Smooth muscle cell of the brain vasculature (primary cell): ENCODE measurements at places on chromosomes 4 and X.

DNA sequence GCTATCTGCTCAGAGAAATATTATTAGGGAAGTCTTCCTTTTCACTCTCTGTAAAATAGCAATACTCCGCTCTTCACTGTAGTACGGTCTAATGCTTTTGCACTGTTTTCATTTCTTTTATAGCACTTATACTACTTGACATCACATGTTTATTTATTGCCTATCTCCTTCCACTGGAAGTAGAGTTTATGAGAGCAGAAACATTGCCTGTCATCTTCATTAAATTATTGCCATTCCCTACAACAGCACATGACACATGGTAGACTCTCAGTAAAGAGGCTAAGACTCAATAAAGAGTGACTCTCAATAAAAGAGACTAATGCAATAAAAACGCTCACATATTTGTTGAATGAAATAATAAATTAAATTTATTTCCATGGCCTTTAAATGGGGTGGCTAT, 241.3 kb upstream of the MAGEC2 start:
- DNase-seq: no peak

GRCh38 chrX:68989456-68989855, 160.6 kb downstream of the EFNB1 start:
- DNase-seq: no peak

DNA sequence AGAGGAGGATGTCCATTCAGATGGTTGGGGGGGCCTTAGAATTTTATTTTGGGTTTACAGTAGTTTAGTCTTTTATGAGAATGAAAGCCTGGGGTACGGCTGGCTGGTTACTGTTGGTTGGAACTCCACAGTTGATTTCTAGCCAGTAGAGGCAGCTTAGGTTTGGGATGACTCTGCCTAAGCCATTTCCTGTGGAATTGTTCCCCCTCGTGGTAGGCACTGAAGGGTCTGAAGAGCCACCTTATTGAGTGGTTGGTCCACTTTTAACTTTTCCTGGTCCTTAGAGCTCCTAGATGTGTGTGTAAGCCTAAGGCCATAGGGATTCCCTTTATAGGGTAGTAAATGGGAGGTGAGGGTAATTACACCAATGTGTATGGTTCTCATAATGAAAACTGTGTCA, 19.7 kb downstream of the SPIN3 start:
- DNase-seq: no peak

DNA sequence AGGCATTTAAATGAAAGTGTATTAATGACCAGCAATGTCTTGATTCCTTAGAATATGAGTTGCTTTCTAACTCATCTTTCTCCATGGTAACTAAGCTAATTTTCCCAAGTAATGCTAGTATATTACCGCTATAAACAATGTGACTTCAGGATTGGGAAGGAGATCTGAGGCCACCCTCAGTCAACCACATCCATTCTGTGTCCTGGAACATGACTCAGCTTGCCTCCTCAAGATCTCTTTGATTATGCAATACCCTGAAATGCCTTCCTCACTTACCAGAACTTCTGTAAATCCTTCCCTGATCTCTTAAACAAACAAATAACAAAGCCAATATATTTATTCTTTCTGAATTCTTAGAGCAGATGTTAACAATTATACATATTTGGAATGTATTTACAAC, 1495.5 kb downstream of the PCDH18 start:
- DNase-seq: peak; percentile 18

- DNase-seq: no peak
Measured at GRCh38 chr4:135185256-135185655, 983.7 kb upstream of the PABPC4L start.

- DNase-seq: no peak
Measured at GRCh38 chr4:136687118-136687517, 845.2 kb downstream of the PCDH18 start.

DNA sequence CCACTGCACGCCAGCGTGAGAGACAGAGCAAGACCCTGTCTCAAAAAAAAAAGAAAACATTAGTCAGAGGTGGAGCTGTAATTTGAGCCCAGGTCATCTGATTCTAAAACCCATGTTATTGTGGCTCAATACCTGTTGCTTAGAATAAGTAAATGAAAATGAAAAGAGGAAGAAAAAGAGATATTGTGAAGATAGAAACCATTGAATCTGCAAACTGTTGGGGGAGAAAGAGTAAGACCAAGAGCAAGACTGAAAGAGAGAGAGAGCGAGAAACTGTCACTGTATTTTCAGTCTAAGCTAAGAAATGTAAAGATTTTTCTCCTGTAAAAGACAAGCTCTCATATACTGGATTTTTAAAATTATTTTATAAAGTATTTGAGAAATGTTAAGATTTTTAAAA, 9.7 kb upstream of the IGSF1 start:
- no peak for DNase-seq

- DNase-seq: no peak
Measured at GRCh38 chr4:14925471-14925870, 76.8 kb upstream of the CPEB2 start.

DNA sequence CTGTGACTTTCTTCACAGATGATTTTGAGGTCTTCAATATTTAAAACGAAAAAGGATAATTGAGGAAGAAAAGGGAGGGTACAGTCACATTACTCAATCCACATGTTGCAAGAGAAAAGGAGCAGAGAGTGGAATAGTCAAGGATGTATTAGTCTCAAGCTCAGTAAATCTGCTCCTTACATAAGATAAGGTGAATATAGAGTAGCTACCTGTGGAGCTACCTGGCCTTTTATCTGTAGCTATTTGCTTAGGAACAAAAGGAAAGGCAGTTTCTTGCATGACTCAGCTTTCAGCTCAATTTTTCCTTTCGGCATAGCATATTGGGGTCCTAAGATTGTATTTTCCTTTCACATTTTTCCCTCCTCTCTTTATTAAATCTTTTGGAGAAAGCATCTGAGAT, 26.3 kb upstream of the ACTRT1 start:
- no peak for DNase-seq

DNA sequence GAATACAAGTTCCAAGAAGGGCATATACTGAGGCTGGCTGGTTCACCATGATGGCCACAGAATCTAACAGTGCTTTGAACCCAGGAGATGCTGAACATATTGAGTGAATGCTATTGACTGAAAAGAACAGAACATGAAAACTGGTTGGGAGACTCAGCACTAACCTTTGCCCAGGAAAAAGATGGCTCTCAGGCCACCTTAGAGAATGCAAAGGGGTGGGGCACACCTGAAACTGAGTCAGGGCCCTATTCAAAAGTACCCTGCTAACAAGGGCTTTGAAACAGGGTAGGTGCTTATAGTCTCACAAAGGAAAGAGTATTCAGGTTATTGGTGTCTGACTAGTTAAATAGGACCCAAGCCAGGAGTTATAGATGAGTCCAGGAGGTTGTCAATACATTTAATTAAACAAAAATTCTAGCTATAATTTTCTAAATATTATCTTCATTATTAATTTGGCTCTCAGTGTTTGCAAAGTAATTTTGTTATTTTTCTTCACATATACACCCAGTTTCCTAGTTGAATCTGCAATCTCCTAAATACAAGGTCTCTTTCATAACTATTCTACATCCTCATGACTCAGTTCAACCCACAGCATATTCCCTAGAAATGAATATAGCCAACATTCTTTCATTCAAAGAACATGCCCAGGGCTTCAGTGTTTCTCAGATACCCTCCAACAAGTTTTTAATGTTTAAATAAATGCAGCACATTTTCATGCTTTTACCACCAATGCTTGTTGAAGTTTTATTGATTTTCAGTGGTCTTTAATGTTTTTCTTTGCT, 144.2 kb upstream of the RAPGEF2 start:
- no peak for DNase-seq

GRCh38 chr4:7266525-7267292, 74.4 kb downstream of the SORCS2 start:
- peak; percentile 28 for DNase-seq

- DNase-seq: no peak
Measured at GRCh38 chr4:5200513-5200912, 149.2 kb downstream of the STK32B start.

DNA sequence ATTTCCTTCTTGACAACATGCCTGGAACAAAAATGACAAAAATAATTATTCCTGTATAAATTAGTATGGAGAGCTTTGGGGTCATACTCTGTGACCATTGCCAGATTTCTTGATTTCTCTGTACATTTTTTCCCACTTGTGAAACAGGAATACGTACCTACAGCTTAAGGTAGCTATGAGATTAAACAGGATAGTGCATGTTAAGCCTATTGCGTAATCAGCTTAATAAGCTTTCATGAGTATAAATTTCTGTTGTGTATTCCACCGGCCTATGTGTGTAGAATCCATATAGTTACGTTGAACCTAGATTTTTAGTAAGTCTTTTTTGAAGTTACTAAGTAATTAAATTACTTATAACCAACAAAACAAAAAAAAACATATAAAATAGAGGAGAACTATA, 334.9 kb downstream of the DCTD start:
- DNase-seq: no peak

DNA sequence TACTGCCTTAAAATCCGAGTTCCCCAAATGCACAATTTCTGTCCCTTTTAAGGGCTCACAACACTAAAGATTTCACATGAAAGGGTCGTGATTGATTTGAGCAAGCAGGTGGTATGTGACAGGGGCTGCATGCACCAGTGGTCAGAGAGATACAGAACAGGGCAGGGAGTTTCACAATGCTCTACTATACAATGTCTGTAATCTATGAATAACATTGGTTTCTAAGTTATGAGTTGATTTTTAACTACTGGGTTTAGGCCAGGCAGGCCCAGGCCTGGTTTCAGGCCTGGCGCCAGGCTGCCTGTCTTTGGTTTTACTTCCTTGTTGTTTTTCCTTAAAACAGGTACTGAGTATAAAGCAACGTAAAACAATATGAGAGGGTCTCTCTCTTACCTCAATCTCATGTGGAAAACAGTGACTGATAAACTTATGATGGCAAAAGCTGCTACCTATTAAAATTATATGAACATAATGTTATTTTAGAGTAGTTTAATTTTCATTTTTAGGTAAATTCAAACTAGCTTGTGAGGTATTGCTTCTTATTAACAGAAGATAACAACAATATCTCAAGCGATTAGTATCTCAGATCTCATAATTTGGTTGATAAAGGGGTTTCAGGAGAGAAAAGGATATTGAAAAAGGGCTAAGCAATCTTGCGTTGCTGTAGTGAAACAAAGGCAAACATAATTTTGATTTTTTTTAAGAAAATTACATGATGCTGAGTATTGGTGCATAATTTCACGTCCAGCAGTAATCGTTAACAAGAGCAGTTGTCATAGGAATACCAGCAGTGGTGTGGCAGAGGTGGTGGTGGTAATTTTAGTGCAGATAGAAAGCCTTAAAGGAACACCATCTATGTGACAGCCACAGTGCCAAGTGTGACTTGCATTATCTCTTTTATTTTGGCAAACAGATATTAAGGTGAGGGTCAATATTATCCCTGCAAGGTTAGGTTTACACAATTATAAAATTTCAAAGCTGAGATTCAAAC, 944.4 kb upstream of the GRID2 start:
- no peak for DNase-seq

- no peak for DNase-seq
Measured at GRCh38 chrX:30679369-30679768, 26.1 kb downstream of the GK start.

GRCh38 chrX:110805303-110805702, 9.7 kb upstream of the CHRDL1 start:
- DNase-seq: no peak

DNA sequence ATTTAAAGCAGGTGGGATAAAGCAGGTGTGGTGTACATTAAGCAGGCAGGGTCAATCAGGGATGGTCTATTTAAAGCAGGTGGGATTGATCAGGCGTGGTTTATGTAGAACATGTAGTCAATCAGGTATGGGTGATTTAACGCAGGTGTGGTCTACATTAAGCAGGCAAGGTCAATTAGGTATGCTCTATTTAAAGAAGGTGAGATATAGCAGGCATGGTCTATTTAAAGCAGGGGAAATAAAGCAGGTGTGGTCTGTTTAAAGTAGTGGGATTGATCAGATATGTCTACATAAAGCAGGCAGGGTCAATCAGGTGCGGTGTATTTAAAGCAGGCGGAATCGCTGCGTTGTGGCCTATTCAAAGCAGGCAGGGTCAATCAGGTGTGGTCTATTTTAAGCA, 88.6 kb upstream of the MXRA5 start:
- no peak for DNase-seq

DNA sequence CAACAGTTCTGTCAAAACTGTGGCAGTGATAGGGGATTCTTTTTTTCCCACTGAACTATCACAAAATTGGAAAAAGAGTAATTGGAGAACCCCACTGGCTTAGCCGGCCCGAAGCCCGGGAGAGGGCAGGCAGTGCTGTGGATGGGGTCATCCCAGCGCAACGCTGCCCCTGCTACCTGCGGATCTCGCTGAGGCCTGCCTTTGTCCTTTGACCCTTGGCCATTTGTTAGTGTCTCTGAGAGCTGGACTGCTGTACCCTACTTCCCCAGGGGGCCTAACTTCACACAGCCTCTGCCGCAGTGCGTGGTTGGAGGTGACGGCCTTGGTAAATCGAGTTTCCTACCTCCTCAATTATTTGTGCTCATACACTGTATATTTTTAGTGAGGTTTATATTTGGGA, 43.0 kb upstream of the MSANTD1 start:
- no peak for DNase-seq

DNA sequence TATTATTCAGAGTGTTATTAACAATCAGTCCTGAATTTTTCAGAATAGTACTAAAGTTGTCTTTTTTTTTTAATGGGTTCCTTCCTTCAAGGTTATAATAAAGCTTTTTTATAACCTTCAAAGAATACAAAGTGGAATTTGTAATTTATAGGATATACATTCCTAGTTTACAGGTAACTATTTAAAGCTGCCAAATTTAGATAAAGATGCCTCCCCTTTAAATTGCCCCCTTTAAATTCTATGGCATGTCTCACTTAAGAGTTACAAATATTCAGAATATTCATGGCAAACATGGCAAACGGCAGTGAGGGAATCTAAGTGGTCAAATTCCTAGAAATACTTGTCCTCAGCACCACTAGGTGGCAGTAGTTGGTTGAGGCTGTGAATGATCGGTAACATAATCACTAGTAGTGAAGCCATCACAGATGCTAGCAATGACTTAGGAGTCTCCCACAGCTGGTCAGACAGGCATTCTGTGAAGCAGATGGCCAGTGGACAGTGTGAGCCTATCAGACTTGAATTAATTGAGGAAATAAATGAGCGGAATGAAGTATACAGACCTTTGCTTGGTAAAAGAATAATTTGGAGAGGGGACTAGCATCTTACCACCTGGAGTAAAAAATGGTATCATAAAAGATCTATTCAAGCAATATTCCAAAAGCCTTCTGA, 86.4 kb downstream of the CBR4 start:
- DNase-seq: peak; percentile 67
